NT2/D1 (cell line): ENCODE measurements at places on chromosomes 1 and 21.

- DNase-seq, result no peak
Measured at GRCh38 chr1:34685225-34685624, 69.6 kb upstream of the GJB5 start.

DNA sequence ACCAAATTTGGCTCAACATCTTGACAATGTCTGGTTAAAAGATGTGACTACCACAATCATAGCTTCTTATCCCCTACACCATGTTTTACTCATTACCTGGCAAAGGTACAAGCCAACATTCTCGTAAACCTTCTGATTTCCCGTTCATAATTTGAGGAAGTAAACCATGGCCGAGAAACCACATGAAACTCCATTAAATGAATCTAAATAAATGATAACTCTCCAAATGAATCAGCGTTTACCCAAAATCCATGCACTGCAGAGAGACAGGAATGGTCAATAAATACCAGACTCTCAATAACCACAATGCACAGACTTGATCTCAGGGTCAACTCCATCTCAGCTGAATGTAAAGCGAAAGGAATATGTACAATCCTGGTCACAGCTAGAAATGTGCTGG lies 125.2 kb downstream of the TYW3 start:
- no peak for DNase-seq

GRCh38 chr1:166479052-166479631 lies 312.3 kb upstream of the FAM78B start:
- peak; percentile 71 for DNase-seq

GRCh38 chr1:157968508-157968907 lies 24.9 kb upstream of the KIRREL1 start:
- no peak for DNase-seq

GRCh38 chr21:34113842-34114241 lies 40.5 kb downstream of the MRPS6 start:
- DNase-seq, result no peak

- DNase-seq, result peak; percentile 85
Measured at GRCh38 chr21:34073032-34073748, at the start of the genes MRPS6 and SLC5A3. TSS of gene MRPS6 (plus strand) at chr21:34073578. CDS start at chr21:34073701, 123 bp downstream. TSS of gene SLC5A3 (plus strand) at chr21:34073578. CDS start at chr21:34095199, 21,621 bp downstream.

DNA sequence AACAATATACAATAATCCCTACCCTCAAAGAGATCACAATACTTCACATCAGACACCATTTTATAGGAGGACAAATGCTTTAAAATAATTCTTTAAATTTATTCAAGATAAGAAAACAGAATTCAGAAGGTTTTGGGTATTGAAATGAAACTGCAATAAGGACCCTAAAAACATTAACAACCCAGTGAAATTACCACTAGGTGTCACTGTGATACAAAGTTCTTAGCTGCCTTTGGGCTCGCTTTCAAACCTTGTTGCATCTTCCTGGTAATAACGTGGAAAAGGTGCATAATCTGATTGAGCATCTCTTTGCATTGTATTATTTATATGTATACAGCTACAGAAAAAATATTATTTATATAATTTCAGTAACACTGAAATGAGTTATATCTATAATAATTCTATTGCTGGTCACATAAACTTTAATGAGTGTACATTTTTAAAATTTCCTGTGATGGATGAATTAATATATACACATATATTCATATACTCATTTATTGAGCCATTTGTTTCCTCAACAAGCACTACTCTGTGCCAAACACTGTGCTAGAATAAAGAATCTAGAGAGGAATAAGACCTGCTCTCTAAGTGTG lies 185.2 kb downstream of the FAF1 start:
- peak; percentile 36 for DNase-seq

DNA sequence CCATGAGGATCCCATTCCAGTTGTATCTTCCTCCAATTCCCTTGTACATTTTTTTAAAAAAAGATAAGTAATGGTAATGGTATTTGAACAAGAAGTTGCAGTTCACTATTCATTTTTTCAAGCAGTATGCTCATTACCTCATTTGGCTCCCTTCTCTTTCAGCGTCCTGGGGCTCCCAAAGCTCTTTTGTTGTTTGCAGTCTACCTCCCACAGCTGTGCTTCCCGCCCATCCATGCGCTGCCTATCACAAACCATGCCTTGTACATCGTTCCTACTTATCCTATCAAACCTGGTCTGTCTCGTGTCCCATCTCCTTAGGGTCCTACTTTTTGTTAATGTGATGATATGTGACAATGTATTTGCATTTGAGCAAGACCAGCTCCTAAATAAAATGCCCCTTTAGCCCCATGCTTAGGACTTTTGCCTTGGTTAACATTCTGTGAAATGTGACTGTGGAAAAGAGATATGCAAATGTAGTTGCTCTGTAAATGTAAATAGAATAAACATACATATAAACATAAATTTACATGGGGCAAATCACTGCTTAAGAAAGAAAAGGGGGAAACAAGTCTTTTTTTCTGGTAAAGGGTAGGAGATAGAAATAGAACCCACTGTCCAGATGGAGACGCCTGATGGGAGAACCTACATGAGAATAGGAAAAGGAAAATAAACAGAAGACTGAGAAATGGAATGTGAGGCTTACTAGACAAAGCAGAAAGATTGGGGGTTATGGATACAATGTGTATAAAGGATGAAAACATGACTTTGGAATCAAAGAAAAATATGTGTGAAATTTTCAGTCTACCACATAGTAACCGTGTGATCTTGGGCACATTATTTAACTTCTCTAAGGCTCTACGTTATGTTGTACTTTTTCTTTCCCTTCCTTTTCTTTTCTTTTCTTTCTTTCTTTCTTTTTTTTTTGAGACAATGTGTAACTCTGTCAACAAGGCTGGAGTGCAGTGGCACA lies 59.8 kb upstream of the PLXNA2 start:
- DNase-seq, result no peak

DNA sequence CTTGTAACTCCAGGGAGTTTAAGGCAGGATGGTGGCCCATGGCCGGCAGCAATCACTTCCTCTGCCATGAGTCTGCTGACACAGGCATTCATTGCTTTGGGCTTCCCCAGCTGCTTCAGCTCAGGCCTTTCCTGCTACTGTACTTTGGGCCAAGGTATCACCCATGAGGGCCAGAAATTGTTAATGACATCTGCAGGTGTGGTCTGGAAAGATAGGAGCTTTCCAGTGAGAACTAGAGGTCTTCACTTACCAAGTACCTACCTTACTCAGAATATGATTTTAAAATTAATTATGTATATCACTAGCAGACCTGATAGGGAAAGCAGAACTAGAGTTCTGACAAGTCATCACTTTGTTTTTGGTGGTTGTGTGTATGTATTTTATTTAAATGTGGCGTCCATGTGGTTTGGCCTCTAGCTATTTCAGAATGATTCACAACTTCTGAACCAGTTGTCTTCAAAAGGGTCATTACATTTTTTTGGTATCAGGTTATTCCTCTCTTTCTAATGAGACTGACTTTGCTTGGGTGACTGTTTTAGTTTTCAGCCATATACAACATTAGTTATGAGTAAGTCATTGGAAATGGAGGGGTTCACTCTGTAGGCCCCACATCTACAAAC lies 2.7 kb downstream of the RGL1 start:
- DNase-seq, result no peak

- DNase-seq, result no peak
Measured at GRCh38 chr1:47611992-47612391, 174.1 kb downstream of the FOXD2 start.

DNA sequence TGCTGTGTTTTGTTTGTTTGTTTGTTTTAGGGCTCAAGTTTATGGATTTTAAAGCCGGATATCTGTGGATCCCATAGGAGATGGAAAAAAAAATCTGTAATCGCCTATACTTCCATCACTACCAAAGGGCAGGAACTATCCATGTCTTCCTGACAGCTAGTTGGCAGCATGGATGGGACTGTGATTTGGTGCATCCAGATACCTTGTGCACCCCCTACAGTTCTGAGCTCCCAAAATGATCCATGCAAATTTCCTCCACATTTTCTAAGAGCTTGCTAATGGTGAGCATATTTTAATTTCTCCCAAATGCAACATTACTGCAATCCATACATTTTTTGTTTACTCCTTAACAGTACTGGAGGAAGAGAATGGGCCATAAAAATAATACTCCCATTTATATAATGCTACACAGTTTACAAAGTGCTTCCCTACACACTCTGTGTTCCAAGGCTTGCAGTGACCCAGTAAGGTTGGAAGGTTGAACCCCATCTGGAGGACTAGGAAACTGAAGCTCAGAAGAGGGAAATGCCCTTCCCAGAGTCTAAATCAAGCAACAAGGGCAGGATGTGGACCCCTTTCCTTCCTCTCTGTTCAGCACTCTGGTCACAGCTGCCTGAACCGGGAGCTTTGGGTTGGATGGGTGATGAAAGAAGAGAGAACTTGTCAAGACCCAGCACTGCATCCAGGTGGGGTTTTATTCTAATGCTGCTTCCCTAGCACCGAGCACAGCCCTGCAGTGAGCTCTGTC lies 48.0 kb downstream of the CAPN8 start:
- no peak for DNase-seq

GRCh38 chr1:51234721-51235425 lies 1.2 kb upstream of the RNF11 start:
- DNase-seq, result no peak

DNA sequence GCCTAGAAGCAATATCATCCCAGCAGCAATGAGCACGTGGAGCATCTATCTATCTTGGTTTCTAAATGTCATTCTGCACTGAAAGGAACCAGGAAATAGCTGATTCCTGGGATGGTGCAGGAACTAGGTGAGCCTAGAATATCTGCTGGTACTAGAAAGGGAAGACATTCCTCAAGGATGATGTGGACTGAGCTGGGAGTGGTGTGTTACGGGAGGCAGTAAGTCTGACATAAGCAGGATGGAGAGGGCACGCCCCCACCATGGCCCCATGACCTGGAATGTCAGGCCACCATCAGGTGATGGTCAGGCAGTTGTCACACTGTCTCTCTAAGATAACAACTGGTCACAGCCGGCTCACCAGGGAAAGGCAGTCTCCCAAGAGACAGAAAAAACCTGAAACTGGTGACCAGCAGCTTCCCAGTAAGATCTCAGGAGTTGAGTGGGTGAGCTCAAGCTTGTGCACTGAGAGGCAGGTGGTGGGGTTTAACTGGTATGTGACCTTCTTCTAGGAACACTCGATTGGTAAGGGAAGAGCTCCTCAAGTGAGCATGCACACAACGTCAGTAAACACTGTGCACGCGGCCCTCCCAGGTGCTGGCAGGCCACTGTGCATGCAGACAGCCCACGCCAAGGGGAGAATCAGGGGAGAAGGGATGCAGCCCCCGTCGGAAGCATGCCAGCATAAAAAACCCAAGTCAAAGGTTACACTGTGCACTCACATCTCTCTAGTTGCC lies 148.7 kb downstream of the ADSS2 start:
- DNase-seq, result no peak

GRCh38 chr1:183159960-183160359 lies 26.1 kb upstream of the LAMC2 start:
- DNase-seq, result no peak
